ENCODE measurements at places on chromosomes 1 and 21. TPM values are rescaled to one million over a fixed set of nuclear protein-coding genes. Genes with fewer than 3 reads are reported as not detected.

CDC42BPA gene
- 37.2 TPM for total RNA-seq

MROH9 gene
- not detected for total RNA-seq

AMPD1 gene
- total RNA-seq, result not detected

EXTL1 gene
- total RNA-seq, result 0.05 TPM

CHIA gene
- total RNA-seq, result not detected

TTC22 gene
- 10.3 TPM for total RNA-seq

OR2T33 gene
- total RNA-seq, result not detected

DYNLT5 gene
- total RNA-seq, result not detected

CFAP74 gene
- total RNA-seq, result not detected

CD1B gene
- not detected for total RNA-seq

KRTAP13-2 gene
- not detected for total RNA-seq

PLA2G2F gene
- total RNA-seq, result 0.52 TPM

NUDT17 gene
- 9.2 TPM for total RNA-seq

CHD5 gene
- not detected for total RNA-seq

PIGR gene
- 3.8 TPM for total RNA-seq

FAM78B gene
- total RNA-seq, result not detected

C8B gene
- total RNA-seq, result not detected

LAPTM5 gene
- total RNA-seq, result 0.17 TPM
